ENCODE measurements at places on chromosomes 4 and X. TPM values are rescaled to one million over a fixed set of nuclear protein-coding genes. Genes with fewer than 3 reads are reported as not detected.

The GUCY1B1 gene
- 0.59 TPM for total RNA-seq

The CSAG3 gene
- total RNA-seq = not detected

The GPAT3 gene
- 1.8 TPM for total RNA-seq

The AVPR2 gene
- not detected for total RNA-seq

The BEX2 gene
- 34.2 TPM for total RNA-seq

The PCDH18 gene
- total RNA-seq = 60.7 TPM

Data from H9 (cell line).